ENCODE measurements at places on chromosomes 5 and 9.
A peak's percentile ranks its signal among the peaks of the same experiment; 100 is the strongest.

- DNase-seq, result no peak
Observed at GRCh38 chr5:117473165-117473564, 898.5 kb upstream of the SEMA6A start.

- DNase-seq, result peak; percentile 59
Observed at GRCh38 chr9:130741831-130742449, 48.4 kb downstream of the EXOSC2 start.

- DNase-seq, result no peak
Observed at GRCh38 chr5:128736553-128736952, 198.5 kb upstream of the FBN2 start.

- DNase-seq, result no peak
Observed at GRCh38 chr5:168417731-168418429, 68.4 kb upstream of the RARS1 start.

DNA sequence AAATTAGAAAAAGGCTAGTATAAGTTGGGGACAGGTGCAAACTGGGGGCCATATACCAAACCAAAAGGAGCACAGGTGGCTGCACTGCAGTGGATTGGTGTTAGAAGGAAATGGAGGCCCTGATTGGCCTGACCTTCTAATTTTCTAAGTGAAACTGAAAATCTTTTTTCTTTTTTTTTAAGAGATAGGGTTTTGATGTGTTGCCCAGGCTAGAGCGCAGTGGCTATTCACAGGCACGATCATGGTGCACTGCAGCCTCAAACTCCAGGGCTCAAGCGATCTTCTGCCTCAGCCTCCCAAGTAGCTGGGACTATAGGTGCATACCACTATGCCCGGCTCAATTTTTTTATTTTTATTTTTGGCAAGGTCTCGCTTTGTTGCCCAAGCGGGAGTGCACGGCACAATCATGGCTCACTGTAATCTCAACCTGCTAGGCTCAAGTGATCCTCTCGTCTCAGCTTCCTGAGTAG lies 9.8 kb upstream of the CCDC69 start:
- no peak for DNase-seq

DNA sequence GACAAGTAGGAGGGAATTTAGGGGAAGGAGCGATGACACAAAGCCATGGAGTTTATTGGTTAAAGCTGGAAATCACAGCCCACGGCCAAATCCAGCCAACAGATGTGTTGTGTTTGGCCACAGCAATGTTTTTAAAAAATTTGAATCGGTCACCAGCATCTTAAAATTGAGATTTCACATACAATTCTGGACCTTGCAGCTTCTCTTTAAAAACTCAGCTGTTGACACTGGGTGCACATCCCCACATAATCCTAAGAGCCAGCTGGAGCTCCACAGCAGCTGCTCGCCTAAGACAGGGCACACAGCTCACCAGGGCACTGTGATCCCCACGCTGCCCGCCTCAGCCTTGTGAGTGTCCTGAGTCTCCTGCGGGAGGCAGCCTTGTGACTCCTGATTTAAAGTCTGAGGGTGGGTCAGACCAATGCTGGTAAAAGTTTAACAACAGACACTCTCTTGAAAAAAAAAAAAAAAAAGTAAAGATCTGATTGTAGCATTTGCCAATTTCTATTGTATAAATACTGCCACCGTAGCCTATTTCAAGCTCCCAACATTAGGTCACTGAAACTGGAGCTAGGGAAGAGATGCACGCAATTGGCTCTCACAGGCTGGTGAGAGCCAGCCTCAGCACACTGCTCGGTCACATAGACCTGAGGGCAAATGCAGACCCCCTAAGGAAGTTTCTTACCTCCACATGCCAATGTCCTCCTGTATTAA lies 124.8 kb downstream of the HSD17B3 start:
- no peak for DNase-seq

DNA sequence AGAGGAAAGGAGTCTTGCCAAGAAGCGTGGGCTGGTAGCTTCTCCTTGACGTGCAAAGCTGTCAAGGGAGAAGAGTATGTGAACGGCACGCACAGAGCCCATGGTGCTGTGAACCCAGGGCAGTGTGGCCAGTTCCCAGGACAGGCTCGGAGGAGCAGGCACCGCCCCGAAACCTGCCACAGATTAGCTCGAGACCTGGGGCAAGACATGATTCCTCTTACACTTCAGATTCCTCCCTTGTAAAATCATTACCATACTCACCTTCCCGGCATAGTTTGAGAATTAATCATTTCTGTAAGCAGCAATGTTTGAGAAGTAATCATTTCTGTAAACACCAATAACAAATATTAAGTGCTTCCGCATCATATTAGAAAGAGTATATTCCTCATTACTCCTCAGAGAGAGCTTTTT lies 19.9 kb downstream of the GOLM1 start:
- DNase-seq, result no peak

GRCh38 chr5:155094455-155094854 lies 80.9 kb downstream of the KIF4B start:
- no peak for DNase-seq

- no peak for DNase-seq
Observed at GRCh38 chr5:51802551-51803184, 419.4 kb downstream of the ISL1 start.

DNA sequence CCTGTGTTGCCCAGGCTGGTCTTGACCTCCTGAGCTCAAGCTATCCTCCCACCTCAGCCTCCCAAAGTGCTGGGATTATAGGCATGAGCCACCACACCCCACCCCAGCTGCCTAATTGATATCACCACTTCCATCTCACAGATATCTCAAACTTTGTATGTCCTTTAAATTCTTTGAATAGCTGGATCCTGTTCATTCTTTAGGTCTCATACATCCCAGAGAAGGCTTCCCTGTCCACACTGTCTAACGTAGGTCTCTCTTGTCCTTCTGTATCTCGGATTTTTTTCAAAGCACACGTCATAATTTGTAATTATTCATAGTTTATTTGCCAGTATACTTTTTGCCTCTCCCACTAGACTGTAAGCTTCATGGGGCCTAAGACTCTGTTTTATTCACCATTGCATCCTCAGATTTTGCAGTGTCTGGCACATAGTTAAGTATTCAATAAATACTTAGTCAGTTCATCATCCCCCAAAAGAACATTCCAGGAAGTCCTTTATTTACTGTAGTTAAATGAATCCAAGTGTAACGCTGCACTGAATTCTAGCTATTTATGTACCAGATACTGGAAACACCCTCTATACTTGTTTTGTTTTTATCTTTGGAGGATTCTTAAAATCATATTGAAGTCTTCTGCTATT lies 10.5 kb downstream of the ARSK start:
- peak; percentile 19 for DNase-seq

DNA sequence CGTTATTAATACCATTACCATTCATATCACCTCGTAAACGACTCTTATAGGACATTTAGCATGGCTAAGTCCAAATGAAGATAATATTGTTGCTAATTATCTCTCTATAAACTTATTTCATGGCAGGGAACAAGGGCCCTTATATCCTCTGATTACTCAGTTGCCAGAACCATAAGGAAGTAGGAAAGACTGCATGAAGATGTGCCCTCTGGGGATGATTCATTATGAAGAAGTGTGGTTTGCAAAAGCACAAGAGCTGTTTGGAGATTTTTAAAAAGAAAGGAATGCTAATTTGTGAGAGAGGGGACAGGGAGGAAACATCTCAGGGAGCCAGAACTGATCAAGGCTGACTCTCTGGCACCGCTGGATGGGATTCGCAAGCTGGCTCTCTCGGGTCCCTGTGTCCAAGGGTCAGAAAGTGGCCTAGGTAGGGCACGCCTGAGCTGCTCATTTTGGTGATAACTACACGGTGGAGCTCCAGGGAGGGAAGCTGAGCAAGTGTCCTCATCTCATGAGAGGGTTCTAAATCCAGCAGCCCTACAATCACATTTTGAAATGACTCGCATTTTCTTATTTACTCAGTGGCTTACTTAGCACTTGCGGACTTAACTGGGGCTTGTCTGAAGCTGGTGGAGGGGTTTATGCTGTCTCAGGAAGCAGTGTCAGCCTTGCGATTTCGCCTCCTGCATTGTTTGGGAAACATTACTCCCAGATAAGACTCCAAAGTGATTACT lies 136.8 kb downstream of the C5orf15 start:
- no peak for DNase-seq

DNA sequence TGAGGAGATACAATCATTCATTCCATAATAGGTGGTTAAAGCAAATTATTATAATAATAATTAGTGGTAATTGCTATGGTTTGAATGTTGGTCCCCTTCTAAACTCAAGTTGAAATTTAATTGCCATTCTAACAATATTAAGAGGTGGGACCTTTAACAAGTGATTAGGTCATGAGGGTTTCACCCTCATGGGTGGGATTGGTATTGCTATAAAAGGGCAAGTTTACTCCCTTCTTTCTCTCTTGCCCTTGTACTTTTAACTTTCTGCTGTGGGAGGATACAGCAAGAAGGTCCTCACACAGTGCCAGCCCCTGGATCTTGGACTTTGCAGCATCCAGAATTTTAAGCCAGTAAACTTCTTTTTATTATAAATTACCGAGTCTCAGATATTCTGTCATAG lies 101.9 kb upstream of the PARP8 start:
- DNase-seq, result no peak

DNA sequence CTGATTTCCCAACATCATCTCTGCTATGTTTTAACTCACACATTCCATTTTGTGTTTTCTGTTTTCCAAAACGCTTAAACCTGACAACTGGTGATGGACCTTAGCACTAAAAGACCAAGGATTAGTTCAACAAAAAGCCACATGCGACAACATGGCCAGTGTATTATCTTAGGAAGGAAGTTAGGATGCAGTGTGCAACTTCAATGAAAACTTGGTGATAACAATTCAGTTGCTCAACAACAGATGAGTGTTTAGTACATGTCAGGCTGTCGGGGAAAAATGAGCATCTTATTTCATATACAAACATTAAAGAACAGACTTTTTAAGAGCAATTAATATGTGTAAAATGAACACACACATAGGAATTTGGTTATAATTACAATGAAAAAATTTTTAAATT lies 780.0 kb downstream of the SEMA5A start:
- DNase-seq, result no peak

- DNase-seq, result peak; percentile 55
Observed at GRCh38 chr9:2559192-2560152, 62.1 kb upstream of the VLDLR start.

DNA sequence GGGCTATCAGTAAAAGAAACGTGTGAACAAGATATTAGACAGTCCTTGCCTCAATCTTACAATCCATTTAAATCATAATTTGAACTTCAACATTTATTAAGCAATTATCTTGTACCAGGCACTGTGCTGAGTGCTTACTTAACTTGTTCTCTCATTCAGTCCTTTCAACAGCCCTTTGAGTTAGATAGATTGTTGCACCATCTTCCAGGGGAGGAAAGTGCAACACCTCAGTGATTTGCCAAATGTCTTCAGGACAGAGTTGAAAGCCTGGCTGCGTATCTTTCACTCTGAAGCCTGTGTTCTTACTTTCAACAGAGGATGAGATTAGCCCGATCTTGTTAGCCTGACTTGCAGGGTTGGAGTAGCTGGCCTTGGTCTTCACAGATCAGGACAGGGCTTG lies 34.2 kb upstream of the SUB1 start:
- DNase-seq, result no peak

GRCh38 chr5:123093111-123093600 lies 4.1 kb downstream of the PRDM6 start:
- no peak for DNase-seq

DNA sequence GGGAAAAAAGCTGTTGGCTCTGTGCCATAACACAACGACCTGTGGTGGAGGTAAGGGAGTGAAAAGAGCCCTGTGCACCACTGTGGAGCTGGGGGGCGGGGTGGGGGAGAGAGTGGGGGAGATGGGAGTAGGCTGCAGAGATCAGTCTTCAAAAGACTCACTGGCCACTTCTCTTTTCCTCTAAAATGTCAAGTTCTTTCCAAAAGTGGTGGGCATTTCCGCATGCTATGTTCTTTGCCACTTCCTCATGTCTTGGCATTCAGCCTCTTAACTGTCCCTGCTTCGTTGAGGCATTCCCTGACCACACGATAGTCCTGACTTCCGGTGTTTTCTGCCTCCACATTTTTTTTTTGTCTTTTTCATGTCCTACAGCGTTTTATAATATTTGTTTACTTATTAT lies 2.4 kb upstream of the PPP2R2B start:
- no peak for DNase-seq

- DNase-seq, result no peak
Observed at GRCh38 chr5:6412811-6413210, 34.5 kb upstream of the MED10 start.

Measured in hepatic stellate cell (primary cell).